ENCODE measurements at places on chromosomes 12 and 14.

DNA sequence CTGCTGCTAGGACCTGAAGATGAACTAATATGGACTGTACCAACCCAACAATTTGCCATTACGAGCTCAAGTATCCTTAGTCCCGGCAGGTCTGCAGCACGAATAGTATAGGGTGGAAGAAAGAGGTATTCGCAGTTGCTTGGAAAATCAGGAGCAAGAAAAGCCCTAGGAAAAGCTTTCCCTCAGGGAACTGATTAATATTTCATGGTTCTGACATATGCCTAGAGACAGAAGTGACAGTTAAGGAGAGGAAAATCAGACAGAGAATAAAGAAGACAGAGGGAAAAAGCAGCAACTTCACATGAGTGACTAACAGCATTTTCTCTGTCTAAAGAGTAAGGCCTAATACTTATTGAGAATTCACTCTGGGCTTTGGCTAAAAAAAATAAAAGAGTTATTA, 602.9 kb upstream of the ATP2B1 start:
- DNase-seq: no peak

- no peak for DNase-seq
Observed at GRCh38 chr14:97277711-97278110, 480.5 kb downstream of the VRK1 start.

GRCh38 chr12:109609342-109609741, 35.7 kb downstream of the MVK start:
- no peak for DNase-seq

DNA sequence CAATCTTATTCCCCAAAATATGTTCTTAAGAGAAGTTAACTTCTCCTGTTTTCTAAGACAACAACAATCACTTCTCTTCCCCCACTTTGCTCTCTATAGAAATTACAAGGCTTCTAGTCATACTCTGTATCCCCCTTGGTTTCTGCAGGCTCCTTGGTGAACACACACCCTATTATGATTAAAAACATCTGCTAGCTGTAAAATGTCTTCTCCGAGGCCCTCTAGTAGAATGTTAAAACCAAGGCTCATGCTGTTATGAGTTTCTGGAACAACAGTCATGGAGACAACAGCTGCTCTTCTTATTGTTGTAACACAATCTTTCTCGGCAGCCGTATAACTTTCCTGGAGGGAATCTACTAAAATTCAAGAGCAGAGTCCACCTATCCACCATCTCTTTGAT, 397.5 kb upstream of the CCDC196 start:
- DNase-seq: no peak

DNA sequence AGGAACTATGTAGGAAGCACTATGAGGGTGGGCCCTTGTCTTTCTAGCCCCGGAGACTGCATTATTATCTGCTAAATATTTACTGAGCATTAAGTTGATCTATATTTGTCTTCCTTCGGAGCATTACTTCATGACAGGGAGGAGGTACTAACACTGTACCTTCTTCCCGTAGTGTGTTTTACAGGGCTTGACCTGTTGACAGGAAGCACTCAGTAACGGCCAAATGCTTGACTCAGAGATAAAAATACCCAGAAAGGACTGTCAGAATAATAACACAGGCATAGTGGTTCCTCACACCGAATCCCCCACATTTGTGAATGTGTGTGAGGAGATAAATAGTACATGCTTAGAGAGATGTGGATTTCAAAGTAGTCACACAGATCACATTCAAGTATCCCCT, 466.6 kb downstream of the EGLN3 start:
- DNase-seq: no peak

DNA sequence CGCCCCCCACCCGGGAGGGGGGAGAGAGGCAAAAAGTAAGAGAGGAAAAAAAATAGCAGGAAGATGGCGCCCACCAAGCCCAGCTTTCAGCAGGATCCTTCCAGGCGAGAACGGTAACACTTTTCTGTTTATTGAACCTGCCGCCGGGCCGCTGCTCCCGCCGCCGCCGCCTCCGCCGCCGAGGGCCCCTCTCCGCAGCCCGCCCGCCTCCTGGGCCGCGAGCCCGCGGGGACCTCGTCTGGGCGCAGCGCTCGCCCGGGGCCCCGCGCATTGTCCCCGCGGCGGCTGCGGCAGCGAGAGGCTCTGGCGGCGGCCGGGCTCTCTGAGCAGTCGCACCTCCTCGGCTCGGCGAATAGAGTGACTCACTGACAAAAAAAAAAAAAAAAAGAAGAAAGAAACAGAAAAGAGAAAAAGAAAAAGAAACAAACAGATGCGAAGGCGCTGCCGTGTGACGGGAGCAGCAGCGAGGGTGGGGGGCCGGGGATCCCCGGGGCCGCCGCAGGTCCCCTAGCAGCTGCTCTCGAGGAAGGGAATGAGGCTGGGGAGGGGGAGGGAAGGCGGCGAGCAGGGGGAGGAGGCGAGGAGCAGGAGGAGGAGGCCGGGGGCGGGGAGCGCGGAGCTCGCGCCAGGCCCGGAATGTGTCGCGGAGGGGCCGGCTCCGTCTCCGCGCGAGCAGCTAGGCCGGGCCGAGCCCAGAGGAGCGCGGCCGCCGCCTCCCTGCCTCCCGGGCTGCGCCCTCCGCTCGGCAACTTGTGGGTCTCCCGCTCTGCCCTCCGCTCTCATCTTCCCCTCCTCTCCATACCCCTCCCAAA, 781 bp downstream of the NPAS3 start:
- DNase-seq: no peak

GRCh38 chr14:99659333-99659741, 14.4 kb downstream of the HHIPL1 start:
- no peak for DNase-seq

GRCh38 chr12:121209221-121209620, 708 bp upstream of the P2RX4 start:
- no peak for DNase-seq

DNA sequence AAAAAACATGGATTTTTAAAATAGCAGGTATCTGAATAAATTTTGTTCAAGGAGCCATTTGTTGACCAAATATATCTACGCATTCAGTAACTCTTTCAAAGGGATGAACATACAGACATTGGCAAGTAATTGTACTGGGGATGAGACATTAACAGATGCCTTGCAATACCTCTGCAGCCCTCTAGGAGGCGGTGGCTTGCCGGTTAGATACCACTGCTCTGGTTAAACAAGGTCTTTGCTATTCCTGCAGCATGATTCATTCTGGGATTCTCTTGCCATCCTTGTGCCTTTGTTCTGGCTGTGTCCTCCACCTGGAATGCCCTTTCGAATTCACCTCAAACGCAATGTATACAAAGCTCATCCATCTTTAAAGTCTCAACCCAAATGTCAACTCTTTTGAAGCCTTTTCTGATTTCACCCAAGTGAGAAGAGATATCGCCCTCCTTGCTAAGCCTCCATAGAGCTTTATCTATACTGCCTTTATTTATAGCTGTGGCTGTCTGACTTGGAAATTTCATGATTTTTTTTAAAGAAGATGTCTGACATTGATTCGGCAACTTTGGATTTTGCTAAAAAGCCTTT, 131.0 kb upstream of the SRRM4 start:
- no peak for DNase-seq

GRCh38 chr12:101803978-101804377, 26.8 kb downstream of the GNPTAB start:
- no peak for DNase-seq

GRCh38 chr14:78022059-78022458, 148.1 kb upstream of the NRXN3 start:
- no peak for DNase-seq

DNA sequence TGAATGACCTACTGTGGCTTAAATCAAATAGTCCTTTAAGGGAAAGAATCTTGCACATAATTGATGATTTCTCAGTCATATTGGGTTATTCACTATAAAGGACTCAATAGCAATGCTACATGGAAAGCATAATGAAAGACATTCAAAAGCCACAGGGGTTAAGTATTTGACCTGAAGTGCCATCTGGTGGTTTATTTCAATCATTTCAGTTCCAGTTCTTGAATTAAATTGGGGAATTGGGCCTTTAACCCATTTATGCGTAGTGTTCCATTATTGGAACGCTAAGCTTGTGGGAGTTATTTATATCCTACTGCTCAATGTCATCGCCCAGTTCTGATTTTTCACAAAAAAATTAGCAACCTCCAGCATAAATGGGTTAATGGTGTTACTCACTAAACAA, 41.3 kb upstream of the C12orf71 start:
- DNase-seq: no peak

- DNase-seq: no peak
Observed at GRCh38 chr12:89760783-89761182, 52.1 kb upstream of the ATP2B1 start.

DNA sequence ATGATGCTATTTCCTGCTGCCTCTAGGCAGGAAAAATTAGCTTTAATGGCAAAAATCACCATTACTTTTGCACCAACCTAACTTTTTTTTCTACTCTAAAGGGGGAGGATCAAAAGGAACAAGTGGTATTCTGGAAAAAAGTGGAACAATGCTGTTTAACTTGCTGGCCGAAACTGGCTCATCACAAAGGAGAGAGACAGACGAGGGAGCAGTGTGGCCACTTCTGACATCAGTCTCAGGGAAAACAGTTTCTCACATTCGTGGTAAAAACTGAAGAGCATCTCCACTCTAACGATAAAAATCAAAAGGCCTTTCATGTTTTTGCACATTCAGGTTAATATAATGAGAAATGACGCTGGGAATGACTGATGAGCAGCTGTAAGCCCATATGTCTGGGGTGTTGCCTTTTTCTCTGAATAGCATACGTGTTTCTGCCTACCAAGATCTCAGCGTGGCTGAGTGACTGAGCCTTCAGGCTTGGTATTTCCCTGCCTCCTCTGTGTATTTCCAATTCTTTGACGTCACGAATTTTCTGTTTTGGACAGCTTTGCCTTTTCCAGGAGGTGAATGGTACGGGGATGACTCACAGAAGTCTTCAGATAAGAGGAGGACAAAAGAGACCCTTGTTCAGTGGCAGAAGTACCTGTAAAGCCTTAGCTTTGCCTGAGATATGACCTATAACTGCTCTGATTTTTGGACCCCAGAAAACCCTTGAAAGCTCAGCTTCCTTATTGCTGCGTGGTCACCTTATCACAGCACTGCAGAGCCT, 358.8 kb downstream of the GLT1D1 start:
- DNase-seq: no peak

DNA sequence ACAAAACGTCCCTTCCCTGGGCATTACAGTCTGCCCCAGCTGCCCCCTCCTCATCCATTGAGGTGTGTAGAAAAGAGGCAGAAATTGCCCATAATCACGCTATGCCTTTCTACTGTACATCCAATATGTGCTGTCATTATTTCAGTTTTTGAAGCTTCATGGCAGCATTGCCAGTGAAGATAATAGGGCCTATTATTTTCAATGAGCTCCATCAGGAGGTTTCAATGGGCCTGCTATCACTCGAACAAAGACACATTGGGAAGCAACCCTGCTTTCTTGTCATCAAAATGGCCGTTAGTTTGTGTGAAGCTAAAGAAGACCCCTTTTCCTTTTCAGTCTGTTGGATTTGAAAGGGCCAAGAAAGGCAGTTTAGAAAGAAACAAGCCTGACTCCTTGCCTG, 653.8 kb downstream of the NOVA1 start:
- DNase-seq: no peak

- no peak for DNase-seq
Observed at GRCh38 chr12:56216461-56216860, 5.3 kb downstream of the RNF41 start.

DNA sequence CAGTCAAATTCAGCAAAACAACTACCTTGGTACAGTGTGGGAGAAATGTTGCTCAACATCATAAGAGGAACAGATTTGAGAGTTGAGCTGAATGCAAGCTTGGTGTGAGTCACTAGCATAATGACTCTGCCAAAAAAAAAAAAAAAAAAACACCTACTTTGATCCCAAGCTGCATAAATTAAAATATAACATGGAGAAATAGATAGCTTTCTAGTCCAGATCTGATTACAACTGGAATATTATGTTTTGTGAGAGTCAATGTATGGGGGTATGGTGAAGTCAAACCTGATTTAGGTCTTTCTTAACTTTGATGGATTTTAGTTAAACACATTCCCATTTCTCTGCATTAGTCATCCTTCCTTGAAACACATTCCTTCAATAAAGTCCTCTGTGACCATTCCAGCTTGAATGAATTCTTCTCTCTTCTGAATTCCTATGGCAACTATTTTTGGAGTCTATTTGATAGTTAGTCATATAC, 188.1 kb downstream of the SLC5A8 start:
- DNase-seq: no peak

DNA sequence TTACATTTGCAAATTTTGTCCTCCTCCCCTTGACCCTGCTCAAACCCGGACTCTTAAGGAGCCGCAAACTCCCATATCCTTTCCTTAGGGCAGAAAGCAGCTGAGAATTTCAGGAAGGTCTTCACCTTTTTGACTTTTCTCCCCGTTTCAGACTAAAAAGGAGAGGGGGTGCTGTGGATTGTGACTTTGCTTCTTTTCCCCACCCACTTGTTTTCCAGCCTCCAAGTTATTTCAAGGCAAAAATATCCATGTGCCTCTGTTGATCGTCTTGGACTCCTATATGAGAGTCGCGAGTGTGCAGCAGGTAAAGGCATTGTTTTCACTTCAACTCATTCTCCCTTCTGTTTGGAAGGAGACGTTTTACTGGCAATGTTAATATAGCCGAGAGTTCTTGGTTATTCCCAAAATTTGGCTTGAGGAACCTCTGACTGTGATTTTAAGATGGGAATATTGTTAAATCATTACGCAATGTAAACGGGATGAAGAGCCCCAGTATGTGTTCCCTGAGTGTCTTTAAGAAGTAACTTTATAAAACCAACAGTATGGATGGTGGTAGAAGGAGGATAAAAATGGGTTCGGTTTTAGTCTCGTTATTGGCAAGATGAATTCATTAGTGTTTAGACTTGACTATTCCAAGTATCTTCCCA, 663 bp downstream of the LRRK2 start:
- DNase-seq: no peak

DNA sequence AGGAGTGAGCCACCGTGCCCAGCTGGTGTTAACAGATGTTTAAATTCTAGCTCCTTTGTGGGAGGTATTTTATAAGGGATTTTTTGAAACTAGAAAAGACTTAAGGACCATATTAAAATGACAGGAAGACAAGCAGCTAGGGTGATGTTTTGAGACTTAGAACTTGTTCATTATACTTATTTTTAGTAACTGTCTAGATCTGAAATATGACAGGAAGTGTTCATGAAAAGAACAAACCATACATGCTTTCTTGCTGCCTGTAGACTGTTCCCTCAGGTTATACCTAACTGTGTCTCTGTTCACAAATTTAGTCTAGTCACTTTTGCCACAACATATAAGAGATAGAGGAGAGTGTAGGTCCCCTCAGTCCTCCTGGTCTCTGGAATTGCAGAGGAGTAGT, 36.9 kb upstream of the KCNH3 start:
- DNase-seq: no peak

DNA sequence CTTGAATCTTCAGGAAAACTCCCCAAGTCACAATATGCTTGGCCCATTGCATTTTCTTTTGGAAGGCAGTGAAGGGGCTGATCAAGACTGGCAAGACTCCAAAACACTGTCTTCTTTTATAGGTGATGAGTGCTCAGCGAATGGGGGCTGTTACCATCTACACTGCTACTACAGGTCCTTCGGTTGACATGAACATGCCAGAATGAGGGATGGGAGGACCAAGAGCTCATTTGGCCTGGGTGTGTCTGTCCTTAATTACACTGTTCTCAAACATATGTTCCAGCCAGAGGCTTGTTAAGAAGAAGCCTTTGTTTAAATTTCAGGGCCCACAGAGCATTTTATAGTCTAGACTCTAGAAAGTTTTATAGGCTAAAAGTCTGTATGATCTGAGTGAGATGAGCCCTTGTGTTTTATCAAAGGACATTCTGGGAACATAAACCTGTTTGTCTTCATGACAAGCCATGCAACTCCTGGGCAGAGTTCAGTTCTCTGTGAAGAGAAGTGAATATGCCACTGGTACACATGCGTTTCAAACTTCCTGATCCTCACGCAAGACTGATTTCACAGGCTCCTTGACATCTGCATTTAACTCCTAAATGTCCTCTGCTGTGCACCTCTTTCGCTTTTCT, 4.7 kb upstream of the FAM234B start:
- no peak for DNase-seq
